A549 treated with dexamethasone at 1 μM for 4 hours (cell line): ENCODE measurements at places on chromosomes 11 and 22. TPM values are rescaled to one million over a fixed set of nuclear protein-coding genes. Genes with fewer than 3 reads are reported as not detected.

C11orf97 gene
- not detected in 5 replicates for total RNA-seq

PRR33 gene
- total RNA-seq: not detected in 5 replicates

OR8A1 gene
- not detected in 5 replicates for total RNA-seq

RIBC2 gene
- 1.8 to 2.0 TPM (median 1.9 TPM) in 5 replicates for total RNA-seq

OR51B4 gene
- total RNA-seq: not detected in 5 replicates

FAM227A gene
- total RNA-seq: 0.47 to 0.68 TPM (median 0.62 TPM) in 5 replicates

DRD4 gene
- 0.23 to 0.54 TPM (median 0.36 TPM) in 4 of 5 replicates, not detected in the other for total RNA-seq
